Psoas muscle (tissue), 8 donors: ENCODE measurements at places on chromosomes 6 and 20. TPM values are rescaled to one million over a fixed set of nuclear protein-coding genes. Genes with fewer than 3 reads are reported as not detected.

DNAH8 gene
- total RNA-seq = not detected

UST gene
- 2.0 TPM for total RNA-seq

PRND gene
- total RNA-seq = not detected

GPX5 gene
- not detected for total RNA-seq

RIPPLY2 gene
- total RNA-seq = not detected

YTHDF1 gene
- 50.2 TPM for total RNA-seq

STK35 gene
- total RNA-seq = 5.4 TPM

ZBTB24 gene
- 5.5 TPM for total RNA-seq
